ENCODE measurements at places on chromosomes 5 and 9.

GRCh38 chr5:178548746-178549145 lies 41.4 kb downstream of the COL23A1 start:
- no peak for DNase-seq

DNA sequence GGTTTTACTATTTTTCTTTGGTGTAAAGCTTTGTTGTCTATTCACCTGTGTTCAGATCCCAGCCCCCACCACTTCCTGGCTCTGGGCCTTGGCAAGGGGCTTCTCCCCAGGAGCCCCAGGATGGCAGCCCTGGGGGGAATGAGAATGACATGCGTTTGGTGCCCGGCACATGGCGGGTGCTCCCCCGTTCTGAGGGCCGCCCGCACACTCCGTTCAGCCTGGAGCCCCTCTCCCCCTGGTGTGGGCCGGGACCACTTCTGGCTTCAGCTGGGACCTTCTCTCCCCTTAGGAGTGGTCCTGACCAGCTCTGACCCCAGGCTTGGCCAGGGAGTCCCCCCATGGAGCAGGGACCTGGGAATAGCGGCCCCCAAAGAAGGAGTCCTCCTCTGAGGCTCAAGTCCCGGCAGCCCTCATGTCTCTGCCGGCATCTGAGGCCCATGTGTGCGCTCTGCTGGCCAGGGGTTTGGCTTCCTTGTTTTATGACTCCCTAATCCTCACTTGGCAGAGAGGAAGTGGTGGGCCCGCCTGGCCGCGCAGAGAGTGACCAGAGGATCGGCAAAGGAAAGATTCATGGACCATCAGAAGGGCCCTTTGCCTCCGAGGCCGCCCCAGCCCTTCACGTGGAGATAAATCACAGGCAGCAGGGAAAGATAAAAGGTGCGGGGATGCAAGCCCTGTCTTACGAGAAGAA lies 57.0 kb upstream of the LMX1B start:
- DNase-seq = no peak

DNA sequence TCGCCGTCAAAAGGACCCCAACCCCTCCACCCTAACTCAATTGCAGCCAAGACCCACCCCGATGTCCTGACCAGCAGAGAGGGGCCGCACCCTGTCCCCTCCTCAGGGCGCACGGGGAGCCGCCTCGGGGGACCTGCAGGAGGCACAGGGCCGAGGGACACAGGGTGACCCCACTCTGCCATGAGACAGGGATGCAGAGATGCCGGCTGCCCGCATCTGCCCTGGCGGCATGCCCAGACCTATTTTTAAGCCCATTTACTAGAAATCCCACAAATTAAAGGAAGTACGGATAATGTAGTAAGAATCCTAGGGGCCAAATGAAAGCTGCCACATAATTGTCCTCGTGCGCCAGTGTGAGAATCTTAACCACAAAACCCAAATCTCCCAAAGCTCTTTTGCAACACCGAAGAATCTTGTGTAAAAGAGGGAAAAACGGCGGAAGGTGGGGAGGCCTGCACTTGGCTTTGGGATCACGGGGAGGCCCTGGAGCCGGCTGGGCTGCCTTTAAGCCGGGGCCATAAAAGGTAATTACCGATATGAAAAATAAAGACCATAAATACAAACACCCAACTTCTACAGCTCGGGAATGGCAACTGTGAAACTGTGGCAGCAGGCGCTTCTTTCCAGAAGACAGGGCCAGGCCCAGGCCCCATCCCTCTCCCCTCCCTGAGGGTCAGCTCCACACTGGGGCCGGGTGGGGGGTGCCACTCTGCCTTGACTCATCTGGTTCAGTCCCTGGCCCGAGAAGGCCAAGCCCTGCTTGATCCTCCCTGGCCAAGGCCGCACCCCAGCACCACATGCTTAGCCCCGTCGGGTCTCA lies 35.0 kb downstream of the NACC2 start:
- no peak for DNase-seq

DNA sequence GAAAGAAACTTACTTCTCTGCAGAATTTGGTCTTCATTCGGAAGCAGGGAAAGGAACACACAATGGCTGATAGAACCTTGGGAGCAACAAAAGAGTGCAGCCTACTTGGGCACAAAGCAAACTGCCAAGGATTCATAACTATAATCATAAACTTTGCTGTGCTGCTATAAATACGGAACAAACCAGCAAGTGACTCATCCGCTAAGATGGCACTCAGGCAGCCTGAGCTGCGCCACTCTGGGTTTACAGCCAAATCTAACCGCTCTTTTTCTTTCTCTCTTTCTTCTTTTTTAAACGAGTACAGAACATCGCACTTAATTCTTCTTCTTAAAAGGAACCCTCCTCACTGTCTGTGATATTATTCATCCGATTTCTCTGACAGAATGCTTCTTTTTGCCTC lies 81.1 kb downstream of the PTPN3 start:
- DNase-seq = no peak

- no peak for DNase-seq
These were observed 849 bp downstream of the RORB start for GRCh38 chr9:74497748-74498620.

GRCh38 chr5:161034451-161034850 lies 182.4 kb upstream of the ATP10B start:
- DNase-seq = no peak

DNA sequence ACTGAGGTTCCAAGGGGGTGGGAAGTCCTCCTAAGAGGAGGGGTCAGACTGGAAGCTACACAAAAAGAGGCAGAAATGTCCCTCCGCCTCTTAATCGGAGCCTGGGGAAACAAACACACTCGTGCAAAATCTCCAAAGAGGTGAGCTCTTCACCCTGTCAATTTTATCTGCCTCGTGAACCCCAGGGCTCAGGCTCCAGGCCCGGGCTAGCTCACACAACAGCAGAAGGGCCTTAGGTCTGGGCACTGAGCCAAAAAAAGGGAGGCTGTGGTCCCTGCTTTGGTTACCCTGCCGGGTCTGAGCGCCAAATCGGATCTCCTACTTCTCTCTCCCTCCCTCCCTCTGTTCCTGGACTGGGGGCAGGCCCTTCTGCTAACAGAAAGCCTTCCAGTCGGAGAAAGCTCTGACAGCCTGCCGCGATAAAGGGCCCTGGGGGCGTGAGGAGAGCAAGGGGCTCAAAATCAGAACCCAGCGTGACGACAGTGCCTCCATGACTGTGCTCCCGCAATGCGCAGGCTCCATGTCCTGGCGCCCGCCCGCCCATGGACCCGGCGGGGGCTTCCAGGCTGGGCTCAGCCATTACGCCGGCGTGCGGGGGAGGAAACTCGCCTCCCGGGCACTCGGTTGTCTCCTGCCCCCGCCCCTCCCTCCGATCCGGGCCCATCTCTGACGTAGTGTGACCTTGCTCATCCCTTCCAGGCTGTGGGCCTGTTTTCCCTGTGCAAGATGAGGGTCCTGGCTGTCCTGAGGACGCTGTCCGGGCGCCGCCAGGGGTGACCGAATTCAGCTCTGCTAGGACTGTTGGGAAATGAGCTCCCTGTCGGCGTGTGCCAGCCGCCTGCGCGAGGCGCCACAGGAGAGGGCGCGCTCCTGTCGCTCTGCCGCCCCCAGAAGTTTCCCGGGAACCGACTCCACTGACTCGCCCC lies 865 bp upstream of the SLC22A4 start:
- peak; percentile 92 for DNase-seq

DNA sequence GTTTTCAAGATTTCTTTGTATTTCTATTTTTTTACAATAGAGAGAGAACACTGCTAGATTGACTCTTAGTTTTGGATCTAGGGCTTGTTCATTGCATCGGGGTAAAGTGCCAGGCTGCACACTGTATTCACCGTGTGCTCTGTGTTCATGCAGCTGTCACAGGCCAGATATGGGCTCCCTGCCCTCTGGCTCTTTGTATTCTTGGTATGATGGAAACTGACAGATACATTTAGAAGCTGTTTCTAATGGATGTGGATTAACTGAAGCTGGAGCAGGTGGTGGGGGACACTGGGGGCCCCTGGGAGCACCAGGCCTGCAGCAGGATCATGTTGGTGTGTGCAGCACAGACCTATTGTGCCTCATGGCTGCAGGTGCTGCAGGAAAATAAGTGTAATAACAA lies 28.0 kb downstream of the SLC36A1 start:
- DNase-seq = no peak

DNA sequence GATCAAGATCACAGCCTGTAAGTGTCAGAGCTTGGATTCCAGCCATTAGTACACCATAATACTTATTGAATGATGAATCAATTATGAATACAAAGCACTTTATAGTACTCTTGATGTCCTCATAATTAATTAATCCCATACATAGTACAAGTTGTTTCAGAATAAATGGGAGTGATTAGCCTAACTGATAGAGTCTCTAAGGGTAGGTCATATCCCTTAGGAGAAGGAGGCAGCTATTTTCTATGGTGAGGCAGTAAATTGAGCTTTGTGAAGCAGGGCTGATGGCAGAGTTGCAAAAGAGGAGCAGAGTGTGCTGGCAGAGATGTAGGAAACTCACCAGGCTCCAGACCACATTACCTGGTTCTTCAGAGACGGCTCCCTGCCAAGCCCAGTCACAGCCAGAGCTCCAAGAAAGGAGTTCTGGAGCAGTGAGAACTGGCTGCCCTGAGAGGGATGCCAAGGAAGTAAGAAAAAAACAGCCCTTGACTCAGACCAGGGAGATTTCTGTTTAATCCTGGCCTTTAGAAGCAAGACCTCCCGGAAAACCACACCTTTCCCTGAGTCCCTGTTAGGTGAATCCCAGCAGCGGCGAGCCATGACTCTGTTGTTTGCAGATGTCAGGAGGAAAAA lies 112.9 kb downstream of the SH3TC2 start:
- DNase-seq = no peak

- DNase-seq = no peak
These were observed 29.9 kb downstream of the RFX3 start for GRCh38 chr9:3495855-3496254.

DNA sequence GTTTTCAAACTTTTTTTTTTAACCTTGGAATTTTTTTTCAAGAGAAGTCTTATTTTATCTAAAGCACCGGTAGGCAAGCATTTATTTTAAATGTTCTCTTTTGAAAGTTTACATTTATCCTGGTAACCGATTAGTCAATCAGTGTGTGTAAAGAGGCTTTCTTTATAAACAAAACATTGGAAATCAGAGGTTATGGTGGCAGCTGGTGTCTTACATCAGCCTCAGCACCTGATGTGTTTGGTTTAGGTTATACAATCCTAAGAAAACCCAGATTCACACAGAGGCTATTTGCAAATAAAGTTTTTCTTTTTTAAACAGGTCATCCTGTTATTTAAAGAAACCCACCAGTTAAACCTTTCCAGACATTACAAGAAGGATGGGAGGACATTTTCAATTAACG lies 173.3 kb upstream of the GDNF start:
- no peak for DNase-seq

- no peak for DNase-seq
These were observed 1.1 kb upstream of the CNTFR start for GRCh38 chr9:34590381-34591247.

DNA sequence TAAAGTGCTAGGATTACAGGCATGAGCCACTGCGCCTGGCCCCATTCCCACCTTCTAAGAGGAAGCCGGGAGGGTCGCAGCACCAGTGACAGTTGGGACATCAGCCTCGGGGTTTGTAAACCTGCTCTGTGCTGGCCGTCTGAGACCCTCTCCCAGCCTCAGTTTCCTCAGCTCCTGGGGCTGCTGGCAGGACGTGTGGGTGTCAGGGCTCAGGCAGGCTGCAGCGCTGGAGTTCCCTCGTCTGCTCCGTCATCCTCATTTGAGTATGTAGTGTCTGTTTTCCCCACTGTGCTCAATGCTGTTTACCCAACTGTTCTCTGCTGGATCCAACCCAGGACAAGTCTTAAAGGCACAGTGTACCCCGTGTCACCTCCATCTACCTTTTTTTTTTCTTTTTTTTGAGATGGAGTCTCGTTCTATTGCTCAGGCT lies 2.0 kb upstream of the NINJ1 start:
- no peak for DNase-seq

DNA sequence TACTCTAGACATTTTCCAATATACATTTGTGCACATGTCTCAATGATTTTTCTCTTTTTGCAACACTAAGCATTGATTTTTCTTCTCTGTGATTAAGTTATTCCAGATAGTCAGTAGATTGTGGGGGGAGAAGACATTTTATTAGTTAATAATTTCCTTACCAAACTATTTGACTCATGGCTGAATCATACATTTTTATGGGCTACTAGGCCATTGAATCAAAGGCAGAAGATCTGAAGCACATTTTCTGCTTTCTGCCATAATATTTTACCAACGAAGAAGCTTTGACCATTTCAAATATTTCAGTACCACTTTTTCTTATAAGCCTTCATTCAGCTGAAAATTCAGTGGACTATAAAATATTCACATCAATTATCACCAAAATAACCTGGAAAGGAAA lies 175.6 kb downstream of the IRX2 start:
- DNase-seq = no peak

GRCh38 chr5:34891981-34892380 lies 23.3 kb downstream of the RAD1 start:
- DNase-seq = no peak

- no peak for DNase-seq
These were observed 23.4 kb upstream of the CORO2A start for GRCh38 chr9:98215821-98216220.

- no peak for DNase-seq
These were observed 98.9 kb upstream of the PHYKPL start for GRCh38 chr5:178331491-178331996.

DNA sequence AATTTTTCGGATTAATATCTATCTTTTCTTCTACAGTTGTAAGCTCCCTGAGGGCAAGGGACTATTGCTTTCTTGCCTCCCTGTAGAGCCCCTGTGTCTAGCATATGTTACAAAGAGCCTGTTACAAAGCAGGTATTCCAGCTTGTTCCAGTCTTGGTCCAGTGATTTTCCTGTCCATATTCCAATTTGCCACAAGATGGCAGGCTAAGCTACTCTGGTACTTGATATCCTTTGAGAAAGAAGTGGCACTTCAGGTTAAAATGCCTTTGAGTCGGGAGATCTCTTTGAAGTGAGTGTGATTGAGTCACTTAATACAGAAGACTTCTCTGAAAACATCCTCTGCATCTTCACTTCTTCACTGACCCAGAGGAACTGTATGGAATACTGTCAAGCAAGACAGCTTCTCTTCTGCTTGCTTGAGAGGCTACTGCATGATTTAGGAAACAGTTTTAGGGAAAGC lies 24.5 kb downstream of the CAVIN4 start:
- peak; percentile 79 for DNase-seq

GRCh38 chr9:76729980-76730737 lies 34.1 kb upstream of the PCA3 start:
- DNase-seq = peak; percentile 97

DNA sequence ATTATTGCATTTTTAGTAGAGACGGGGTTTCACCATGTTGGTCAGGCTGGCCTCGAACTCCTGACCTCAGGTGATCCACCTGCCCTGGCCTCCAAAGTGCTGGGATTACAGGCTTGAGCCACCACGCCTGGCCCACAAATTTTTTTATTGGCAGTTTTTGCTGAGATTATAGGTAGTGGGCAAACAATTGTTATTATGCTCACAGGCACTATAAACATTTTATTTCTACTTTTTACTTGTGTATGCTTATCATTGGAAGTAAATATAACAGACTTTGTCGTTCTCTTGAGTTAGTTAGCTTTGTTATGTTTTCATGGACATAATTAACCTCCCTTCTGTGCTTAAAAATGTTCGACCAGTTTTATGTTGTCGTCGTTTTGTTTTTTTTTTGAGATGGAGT lies 23.9 kb downstream of the UGCG start:
- no peak for DNase-seq

- no peak for DNase-seq
These were observed 149.2 kb upstream of the CDKN2B start for GRCh38 chr9:22158271-22158670.
